Activated CD4-positive, alpha-beta T cell treated with anti-CD3 and anti-CD28 coated beads for 4 hours (primary cell): ENCODE measurements at places on chromosomes 7 and 10.

DNA sequence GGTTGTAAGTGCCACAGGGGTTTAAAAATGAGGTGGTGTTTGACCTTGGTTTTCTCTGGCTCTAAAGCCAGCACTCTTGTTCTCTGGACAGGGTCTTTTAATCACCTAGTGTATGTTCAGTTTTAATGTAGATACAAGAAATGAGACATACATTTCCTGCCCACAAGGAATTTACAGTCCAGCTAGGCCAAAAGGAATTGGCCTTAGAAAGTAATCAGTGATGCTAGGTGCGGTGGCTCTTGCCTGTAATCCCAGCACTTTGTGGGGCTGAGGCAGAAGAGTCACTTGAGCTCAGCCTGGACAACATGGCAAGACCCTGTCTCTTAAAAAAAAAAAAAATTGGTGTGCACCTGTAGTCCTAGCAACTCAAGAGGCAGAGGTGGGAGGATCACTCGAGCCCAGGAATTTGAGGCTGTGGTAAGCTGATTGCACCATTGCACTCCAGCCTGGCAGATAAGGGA, 100.2 kb downstream of the LRMDA start:
- no peak for DNase-seq

DNA sequence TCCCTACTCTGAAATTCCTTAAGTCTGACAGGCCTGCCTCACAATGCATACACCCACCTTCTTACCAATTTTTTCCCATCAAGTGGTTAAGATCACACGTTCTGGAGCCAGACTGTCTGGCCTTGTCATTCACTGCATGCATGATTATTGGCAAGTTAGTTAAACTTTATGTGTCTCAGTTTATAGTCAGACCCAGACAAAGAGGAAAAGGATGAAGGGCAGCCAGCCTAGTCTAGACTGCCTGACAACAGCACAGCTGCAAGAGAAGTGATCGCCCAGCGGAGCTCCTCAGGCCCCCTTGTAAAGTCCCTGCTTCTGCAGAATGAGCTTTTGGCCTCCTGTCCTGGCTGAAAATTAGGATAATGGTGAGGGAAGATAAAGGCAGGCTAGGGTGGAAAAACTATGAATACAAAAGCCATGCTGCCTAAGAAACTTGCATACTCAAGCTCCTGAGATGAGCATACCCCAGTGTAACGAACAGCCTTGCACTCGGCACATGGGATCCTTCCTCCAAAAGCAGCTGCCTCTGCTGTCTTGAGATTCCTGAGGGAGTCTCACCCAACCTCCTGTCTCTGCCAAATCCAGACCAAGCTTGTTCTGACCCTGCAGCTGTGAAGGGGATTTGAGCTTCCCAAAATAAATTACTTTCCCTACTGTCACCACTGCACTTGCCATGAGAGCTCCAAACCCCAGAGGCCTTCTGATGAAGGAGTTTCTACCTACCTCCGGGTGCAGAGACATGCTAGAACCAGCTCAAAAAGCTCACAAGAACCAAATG, 26.7 kb upstream of the MRLN start:
- no peak for DNase-seq

DNA sequence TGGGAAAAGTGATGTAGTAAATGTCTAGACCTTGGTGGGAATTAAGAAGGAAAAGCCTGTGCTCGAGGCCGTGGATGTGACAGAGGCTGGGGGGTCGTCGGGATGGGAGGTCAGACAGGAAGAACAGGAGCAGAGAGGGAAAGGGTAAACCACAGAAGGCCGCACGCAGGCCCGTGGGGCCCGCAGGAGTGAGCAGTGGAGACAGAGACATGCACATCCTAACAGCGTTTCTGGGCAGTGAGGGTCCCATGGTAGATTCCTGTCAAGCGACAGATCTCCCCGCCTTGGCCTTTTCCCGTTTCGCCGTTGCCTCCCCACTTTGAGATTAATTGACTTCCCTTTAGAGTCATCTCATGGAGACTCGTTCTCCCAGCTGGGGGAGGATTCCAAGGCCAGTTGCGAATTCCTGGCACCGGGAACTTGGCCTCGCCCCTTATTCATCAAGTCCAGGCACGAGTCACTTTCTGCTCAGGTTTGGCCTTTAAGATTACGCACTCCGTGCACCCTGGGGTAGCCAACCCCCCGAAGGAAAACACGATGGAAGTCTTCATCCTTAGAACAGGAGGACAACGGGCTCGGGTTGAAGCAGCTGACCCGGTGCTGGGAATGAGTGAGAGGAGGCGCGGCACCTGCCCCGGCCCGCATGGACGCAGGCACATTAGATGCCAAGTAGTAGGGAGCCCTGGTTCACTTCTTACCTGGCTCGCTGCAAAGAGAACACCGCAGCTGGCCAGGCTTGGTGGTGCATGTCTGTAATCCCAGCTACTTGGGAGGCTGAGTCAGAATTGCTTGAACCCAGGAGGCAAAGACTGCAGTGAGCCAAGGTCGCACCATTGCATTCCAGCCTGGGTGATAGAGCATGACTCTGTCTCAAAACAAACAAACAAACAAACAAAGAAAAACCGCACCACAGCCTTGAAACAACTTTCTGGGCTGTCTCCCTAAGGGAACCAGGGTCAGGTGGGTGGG, 315.2 kb upstream of the SHH start:
- no peak for DNase-seq

DNA sequence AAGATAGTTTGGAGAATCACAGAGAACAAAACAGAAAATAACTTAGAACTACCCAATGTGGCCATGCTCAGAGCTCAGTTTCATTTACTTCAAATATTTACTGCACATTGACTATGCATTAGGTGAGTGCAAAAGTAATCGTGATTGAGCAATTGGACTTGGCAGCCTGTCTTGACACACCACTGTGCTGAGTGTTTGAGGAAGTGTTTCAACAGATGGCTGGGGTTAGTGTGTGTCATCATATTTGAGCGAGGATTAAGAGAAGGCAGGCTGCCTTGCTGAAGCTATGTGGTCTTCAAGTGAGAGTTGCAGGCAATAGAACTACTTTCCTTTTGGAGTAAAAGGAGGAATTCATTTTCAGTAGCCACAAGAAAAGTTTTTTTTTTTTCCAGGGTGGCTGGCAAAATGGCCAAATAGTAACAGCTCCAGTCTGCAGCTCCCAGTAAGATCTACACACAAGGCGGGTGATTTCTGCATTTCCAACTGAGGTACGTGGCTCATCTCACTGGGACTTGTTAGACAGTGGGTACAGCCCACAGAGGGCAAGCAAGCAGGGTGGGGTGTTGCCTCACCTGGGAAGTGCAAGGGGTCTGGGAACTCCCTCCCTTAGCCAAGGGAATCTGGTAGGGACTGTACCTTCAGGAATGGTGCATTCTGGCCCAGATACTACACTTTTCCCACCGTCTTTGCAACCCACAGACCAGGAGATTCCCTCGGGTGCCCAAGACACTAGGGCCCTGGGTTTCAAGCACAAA, 37.6 kb downstream of the AKR1C4 start:
- no peak for DNase-seq

- no peak for DNase-seq
These were observed 49.9 kb downstream of the BUB3 start for GRCh38 chr10:123204127-123204461.

GRCh38 chr7:158811894-158812293, 17.4 kb downstream of the ESYT2 start:
- DNase-seq = no peak

DNA sequence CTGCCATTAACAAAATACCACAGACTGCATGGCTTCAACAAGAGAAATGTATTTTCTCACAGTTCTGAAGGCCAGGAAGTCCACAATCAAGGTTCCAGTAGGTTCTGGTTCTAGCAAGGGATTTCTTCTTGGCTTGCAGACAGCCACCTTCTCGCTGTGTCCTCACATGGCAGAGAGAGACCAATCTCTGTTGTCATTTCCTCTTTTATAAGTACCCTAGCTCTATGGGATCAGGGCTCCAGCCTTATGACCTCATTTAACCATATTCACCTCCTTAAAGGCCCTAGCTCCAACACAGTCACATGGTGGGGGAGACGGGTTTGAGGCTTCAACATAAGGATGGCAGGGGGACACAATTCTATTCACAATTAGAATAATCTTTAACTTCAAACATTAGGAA, 23.6 kb downstream of the ABI1 start:
- DNase-seq = no peak

- DNase-seq = no peak
These were observed 239.6 kb downstream of the SKIDA1 start for GRCh38 chr10:21285742-21286331.

DNA sequence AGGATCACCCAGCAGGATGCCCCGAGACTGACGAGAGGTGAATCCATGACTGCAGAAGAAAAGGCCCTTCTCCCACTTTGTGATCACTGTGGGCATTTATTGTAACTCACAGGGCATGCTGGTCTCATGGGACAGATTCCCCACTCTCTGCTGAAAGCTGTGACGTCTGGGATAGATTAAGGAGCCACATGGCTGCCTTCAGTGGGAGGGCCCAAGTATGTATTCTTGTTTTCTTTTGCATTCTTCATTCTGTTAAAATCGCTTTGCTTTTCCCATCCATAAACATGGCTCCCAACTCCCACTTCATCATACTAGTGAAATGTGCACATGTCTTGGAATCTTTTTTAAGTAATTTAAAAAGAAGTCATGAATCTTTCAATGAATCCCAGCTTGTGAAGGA, 67.2 kb downstream of the FAM107B start:
- DNase-seq = no peak

DNA sequence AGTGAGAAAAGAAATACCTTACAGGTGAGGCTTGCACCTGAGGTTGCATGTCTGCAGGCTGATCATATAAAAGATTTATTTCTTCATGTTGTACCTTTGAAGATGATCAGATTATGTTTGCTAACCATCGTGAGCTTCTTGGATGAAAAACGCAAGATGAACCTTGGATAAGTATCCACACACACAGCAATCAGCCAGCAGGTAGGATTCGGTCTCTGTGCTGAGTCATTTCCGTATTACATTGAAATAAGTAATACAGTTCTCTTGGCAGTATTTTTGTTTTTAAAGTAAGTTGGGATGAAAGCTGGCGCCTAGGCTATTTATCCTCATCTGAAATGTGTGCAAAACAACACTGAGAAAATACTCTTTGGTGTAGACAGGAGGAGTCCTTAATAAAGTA, 109.0 kb upstream of the PRKCQ start:
- no peak for DNase-seq

DNA sequence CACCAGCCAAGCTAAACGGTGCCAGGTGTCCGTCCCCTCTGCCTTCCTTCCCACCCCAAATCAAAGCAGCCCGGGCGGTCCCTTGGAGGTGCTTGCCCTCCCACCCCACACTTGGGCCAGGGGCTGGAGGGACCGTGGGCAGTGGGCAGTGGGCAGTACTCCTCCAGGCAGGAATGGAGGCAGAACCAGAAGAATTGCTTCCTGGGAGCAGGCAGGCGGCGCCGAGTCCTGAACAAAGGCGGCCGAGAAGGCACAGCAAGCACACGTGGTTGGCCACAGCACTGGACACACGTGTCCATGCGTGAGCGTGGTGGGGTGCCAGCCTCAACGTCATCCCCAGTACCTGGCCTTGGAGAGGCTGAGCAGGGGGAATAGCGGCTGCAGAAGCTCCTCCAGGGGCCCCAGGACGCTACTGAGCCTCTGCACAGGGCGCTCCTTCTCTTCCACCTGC, 48.4 kb upstream of the NKX6-2 start:
- no peak for DNase-seq

- DNase-seq = no peak
These were observed 240.0 kb upstream of the NFE2L3 start for GRCh38 chr7:25911738-25912607.

GRCh38 chr7:131265227-131265626, 62.4 kb upstream of the MKLN1 start:
- DNase-seq = no peak

GRCh38 chr7:48611993-48612392, 312.4 kb upstream of the CDC14C start:
- DNase-seq = no peak

DNA sequence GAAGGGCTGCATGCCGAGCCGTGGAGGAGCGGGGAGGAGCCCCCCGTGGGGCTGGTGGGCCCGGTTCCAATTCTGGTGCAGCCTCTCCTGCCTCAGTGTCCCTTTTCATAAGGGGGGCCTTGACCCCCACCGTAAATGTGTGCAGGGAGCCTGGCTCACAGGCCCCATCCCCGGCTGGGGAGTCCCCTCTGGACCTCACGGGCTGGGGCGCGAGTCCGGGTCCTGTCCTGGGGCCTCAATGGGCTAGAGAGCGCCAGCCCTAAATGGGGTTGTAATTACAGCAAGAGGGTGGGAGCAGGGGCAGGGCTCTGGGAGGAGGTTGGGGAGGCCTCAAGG, 203.0 kb downstream of the ELFN1 start:
- DNase-seq = no peak

DNA sequence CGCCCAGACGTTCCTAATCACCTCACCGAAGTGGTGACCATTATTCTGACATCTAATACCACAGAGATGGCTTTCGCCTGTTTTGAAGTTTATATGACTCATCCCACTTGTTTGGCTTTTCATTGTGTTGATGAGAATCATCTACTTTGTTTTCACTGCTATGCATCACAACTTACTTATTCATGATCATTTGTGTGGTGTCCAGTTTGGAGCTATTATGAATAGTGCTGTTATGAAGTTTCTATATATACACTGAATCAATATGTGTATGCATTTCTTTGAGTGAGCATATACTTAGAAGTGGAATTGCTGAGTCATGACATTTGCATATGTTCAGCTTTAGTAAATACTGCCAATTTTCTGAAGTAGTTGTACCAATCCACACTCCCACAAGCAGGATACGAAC, 38.6 kb upstream of the TNKS2 start:
- no peak for DNase-seq

GRCh38 chr7:137298464-137298794, 45.1 kb downstream of the PTN start:
- no peak for DNase-seq

- DNase-seq = no peak
These were observed 121.7 kb downstream of the FAM204A start for GRCh38 chr10:118220346-118220850.

- no peak for DNase-seq
These were observed 175.0 kb downstream of the POU6F2 start for GRCh38 chr7:39152701-39153100.

DNA sequence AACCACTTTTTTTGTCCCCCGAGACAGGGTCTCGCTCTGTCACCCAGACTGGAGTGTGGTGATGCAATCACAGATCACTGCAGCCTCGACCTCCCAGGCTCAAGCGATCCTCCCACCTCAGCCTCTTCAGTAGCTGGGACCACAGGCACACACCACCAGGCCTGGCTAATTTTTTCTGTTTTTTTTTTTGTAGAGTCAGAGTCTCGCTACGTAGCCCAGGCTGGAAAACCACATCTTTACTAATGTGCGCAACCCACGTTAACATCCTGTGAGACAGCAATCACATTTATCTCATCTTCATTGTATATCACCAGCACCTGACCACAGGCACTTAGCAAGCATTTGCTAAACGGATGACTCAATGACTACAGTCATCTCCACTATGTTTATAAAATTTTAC, 77.8 kb upstream of the ATP6V0A4 start:
- DNase-seq = peak; percentile 62

DNA sequence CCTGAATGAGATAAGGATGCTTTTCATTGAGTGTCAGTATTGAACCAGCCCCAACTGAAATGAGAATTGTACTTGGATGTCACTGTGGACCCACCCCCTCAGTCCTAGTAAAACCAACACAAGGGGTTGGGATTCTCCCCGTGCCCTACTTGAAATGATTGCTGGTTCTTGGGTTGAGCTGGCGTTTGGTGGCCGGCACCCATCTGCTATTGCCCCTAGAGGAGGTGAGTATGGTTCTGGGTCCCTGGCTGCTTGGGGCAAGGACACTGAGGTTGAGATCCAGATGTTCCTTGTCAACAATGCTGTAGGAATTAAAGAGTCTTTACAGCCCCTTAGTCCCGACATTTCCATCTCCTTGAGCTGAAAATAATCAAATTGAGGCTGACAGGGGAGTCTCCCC, 170.0 kb upstream of the ZNF32 start:
- DNase-seq = no peak
